ENCODE measurements at places on chromosomes 2 and 18.

GRCh38 chr2:120622886-120623753, 112.5 kb upstream of the GLI2 start:
- DNase-seq = no peak

GRCh38 chr18:46555724-46556123, 101.3 kb downstream of the LOXHD1 start:
- no peak for DNase-seq

DNA sequence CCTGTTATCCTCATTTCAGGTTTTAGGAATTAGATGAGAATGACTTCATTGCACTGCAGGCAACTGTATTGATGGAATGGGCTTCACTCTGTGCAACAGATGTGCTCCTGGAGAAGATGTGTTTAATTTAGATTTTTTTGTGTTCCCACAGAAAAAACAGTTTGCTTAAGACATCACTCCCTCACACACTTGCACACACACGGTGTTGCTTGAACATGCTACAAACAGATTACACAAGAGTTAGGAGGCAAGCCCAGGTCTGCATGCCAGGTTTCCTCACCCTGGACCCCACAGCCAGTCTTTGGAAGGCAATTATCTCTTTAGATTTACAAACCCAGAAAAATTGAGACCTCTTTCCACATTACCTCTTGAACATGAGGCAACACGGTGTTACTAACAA, 93.7 kb upstream of the KLHL29 start:
- no peak for DNase-seq

- DNase-seq = no peak
Measured at GRCh38 chr2:201448701-201449100, 2.6 kb downstream of the TRAK2 start.

DNA sequence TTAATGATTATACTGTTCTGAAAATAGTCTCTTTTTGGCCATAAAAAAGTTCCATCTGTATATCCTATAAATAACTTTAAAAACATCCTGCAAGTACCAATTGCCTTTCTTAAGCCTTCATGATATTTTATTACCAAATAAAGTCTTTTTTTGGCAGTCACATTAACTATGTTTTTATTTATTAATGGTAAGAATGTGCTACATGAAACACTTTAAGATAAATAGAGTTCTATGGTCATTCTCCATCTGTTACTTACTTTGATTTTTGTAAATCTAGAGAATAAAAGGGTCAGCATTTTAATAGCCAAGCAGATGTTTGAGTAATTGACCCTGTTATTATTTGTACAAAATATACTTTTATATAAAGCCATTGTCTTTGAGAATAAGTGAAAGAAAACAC, 52.6 kb downstream of the LCLAT1 start:
- DNase-seq = no peak

- no peak for DNase-seq
Measured at GRCh38 chr2:67267241-67267640, 129.9 kb upstream of the ETAA1 start.

- no peak for DNase-seq
Measured at GRCh38 chr2:2940061-2940460, 437.6 kb downstream of the EIPR1 start.

GRCh38 chr2:128603411-128603924, 284.8 kb upstream of the HS6ST1 start:
- DNase-seq = no peak

DNA sequence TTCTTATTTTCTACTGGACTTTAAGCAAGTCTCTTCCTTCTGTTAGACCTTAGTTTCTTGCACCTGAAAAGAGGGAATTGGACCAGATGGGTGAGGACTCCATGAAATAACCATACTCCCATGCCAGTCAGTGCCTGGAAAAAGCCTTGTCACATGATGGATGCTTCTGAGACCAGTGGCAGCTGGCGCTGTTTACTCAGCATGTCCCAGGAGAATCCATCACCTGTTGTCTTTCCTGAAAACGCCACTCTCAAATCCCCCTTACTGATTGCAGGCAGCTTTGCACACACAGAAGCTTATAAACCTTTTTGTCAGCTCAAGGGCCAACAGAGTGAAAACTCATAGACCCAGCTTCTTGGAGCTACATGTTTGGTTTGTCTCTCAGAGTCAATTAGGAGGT, 117.6 kb downstream of the POLE4 start:
- no peak for DNase-seq

DNA sequence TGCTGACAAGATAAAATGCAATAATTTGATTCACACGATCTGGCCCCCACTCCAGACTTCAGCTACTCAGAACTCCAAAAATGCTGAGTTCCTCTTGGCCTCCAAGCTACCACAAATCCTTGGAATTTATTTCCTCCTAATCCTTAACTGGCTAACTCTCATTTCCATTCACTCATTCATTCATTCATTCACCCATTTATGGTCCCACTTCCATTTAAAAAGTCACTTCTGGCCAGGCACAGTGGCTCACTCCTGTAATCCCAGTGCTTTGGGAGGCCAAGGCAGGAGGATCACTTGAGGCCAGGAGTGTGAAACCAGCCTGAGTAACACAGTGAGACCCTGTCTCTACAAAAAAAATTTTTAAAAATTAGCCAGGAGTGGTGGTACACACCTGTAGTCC, 12.5 kb downstream of the SOS1 start:
- no peak for DNase-seq

GRCh38 chr18:44025421-44025820, 655.3 kb upstream of the SETBP1 start:
- no peak for DNase-seq

DNA sequence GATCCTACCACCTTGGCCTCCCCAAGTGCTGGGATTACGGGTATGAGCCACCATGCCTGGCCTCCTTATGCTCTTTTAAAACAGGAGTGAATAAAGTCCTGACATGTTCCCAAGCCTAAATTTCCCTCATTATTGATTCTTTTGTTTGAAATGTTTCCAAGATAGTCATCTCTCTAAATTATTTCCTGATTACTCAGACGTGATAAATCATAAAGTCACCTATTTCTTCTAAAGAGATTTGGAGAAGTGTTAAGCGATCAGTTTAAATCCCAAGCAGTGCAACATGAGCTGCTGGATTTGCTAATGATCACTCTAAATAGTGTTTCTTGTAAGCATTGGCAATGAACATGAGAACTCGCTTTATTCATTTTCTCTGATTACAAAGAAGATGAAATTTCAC, 51.8 kb downstream of the PMAIP1 start:
- DNase-seq = no peak

DNA sequence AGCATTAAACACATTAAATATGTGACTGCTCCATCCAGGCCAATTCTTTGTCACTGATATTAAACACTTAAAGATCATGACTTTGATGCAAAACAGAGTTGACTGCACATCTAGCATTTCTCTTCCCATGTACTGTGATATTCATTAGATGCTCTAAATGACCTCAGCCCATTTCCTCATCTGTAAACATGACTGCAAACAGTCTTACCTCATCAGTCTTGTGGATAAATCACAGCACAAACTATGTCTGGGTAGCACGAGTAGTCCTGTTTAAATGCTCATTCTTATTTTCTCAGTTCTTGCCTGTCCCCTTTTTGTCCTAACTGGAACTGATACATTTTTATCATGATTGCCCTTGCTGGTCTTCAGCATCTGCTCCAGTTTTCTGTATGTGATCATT, 1974.8 kb upstream of the LRRTM1 start:
- no peak for DNase-seq

GRCh38 chr18:23137788-23138216, 2.5 kb downstream of the CABLES1 start:
- no peak for DNase-seq

DNA sequence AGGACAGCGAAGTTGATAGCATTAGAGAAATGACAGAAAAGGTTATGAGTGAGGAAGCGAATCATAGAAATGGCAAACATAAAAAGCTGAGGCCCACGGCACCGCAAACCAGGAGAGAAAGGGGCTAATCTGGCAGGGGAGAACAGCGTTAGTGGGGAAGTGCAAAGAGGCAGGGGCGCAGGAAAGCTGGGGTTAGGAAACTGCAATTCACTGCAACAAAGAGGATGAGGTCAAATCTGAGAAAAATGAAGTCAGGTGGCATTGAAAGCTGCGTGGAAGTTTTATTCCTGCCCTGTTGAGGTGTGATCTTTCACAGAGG, 653 bp upstream of the ABI2 start:
- no peak for DNase-seq

- DNase-seq = no peak
Measured at GRCh38 chr2:3179208-3179607, 198.4 kb downstream of the EIPR1 start.

GRCh38 chr2:60531701-60532133, 21.7 kb downstream of the BCL11A start:
- no peak for DNase-seq

DNA sequence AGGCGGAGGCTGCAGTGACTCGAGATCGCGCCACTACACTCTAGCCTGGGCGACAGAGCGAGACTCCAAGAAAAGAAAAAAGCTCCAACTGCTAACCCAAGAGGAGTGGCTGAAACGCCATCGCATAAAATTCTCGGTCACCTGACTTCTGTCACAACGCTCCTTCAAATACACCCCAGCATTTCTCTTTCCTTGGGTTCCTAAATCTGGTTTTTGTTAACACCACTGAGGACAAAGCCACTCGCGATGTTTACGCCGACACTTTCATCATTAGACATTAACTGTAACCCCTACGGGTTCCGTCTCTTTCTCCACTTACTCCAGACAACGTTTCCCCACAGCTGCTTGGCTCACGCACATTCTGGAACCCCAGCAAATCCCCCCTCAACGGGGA, 679 bp downstream of the CLK1 start:
- no peak for DNase-seq

DNA sequence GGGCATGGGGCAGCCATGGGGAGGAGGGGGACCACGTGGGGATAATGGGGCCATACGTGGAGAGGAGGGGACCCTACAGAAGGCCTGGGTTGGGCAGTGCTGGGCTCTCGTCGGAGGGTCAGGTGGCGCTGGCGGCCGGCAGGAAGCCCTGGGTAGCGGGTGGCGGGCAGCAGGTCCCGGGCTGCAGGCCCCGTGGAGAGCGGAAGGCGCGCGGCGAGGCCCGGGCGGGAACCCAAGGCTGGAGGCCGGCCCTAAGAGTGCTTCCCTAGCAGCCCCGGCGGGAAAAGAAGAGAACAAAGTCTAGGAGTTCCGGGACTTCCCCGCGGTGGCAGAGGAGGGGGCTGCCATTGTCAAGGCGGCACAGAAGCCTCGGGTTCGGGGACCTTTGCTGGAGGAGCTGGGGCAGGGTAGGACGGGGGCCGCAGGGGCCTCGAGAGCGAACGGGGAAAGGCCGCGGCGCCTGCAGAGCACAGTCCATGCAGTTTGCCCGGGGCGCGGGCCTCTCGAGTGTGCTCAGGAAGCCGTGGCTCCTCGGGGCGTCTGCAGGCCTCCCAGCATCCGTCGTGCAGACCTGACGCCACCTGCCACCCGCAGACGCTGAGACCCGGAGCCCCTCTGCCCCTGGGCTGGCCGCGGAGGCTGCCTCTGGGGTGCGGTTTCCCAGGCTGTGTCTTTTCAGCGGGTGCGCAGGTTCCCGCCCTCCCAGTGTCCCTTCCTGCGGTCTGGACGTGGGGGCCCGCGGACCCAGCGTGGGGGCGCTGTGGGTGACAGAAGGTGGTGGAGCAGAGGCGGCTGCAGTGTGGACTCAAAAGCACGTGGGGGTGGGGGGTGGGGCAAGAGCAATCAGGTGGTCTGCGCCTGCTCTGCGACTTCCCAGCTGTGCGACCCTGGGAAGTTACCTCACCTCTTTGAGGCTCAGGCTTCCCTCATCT, 19.4 kb upstream of the NCL start:
- no peak for DNase-seq

DNA sequence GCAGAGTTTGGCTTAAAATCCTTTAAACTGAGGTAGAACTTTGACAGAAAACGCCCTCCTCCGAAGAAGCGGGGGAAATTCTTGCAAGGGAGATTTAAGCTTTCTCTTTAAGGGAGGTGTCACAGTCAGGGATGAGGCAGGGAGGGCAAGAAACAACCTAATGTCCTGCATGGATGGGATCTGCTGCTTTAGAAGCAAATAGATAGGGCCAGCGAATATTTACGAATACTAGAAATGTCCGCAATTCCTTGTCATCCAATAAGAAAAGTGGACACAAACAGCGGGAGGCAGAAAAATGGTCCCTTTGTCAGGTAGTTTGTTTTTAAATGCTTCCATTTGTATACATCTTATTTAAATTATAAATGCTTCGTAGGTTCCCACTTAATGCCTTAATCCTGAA, 12.0 kb downstream of the MEIS1 start:
- DNase-seq = no peak

GRCh38 chr18:3726238-3726951, 276.4 kb downstream of the TGIF1 start:
- DNase-seq = no peak

- no peak for DNase-seq
Measured at GRCh38 chr2:32262105-32262504, 2.6 kb downstream of the NLRC4 start.

DNA sequence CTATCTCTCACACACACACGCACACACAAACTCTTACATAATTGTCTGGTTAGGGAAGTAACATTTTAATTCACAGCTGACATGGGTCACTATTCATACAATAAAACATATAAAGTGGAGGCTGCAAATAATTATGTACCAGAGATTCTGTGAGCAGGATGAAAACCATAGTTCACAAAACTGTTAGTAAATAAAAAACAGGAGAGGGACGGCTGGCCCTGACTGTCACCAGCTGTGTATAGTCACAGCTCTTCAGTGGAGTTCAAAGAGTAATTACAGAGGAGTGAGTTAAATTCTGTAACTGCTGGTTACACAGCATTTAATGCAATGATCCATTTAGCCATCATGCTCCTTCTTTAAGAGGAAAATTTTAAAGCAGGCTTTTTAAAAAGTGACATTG, 76.9 kb downstream of the NRXN1 start:
- no peak for DNase-seq

- no peak for DNase-seq
Measured at GRCh38 chr2:26612522-26613240, 28.5 kb downstream of the CIB4 start.

DNA sequence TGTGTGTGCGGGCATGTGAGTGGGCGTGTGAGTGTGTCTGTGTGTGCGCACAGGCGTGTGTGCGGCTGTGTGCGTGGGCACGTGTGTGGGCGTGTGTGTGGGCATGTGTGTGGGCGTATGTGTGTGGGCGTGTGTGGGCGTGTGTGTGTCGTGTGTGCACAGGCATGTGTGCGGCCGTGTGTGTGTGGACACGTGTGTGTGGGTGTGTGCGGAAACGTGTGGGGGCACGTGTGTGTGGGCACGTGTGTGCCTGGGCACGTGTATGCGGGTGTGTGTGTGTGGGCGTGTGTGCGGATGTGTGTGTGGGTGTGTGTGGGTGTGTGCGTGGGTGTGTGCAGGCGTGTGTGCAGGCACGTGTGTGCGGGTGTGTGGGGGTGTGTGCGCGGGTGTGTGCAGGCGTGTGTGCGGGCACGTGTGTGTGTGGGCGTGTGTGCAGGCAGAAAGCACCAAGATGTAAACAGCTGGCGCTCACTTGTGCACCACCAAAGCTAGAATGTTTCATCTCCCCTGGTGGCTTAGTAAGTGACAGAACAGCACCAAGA, 31.2 kb upstream of the ALKAL2 start:
- DNase-seq = no peak

Data from NCI-H1048 (cell line).